ENCODE measurements at places on chromosomes 16 and 17.

DNA sequence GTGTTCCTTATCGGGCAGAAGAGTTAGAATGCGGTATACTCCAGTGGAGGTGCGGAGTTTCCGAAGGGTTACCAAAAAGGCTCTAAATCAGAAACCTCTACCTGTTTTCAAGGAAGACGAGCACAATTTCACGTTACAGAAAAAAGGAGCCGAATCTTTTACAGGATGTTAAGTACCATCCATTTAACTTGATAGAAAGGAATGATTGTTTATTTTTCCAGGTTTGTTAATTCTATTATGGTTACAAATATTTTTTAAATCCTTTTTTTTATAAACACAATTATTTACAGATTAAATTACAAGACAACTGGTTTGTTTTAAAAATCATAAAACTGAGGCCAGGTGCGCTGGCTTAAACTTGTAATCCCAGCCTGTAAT is 18.2 kb downstream of the ZNF213 start:
- DNase-seq, result no peak

DNA sequence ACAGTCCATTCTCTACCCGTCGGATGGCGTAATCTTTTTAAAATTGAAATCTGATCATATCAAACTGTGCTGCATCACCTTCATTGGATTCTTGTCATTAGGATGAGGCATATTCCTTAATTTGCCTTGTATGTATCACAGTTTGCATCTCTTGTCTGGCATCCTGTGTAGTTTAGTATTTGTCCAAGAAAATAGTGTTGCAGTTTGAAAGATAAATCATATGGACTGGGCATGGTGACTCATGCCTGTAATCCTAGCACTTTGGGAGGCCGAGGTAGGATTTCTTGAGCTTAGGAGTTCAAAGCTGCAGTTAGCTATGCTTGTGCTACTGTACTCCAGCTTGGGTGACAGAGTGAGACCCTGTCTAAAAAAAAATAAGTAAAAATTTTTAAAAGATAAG is 5.8 kb upstream of the RSL1D1 start:
- DNase-seq, result no peak

DNA sequence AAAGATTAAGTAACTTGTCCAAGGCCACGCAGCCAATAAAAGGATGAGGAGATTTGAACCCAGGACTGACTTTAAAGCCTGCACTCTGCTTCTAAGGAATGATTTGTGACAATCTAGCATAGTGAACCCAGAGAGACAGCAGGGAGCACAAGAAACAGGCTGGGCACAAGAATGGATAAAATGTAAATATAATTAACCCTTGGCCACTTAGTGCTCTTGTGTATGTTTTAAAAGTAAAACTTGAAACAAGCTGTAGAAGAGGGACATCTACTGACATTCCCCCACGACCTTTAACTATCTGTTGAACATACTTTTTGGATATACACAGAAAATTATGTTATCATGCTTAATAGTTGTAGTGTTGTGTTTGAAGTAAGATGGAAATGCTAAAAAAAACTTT is 141.9 kb upstream of the PMFBP1 start:
- no peak for DNase-seq

- no peak for DNase-seq
These were observed 111.9 kb downstream of the CNTNAP4 start for GRCh38 chr16:76389126-76389525.

DNA sequence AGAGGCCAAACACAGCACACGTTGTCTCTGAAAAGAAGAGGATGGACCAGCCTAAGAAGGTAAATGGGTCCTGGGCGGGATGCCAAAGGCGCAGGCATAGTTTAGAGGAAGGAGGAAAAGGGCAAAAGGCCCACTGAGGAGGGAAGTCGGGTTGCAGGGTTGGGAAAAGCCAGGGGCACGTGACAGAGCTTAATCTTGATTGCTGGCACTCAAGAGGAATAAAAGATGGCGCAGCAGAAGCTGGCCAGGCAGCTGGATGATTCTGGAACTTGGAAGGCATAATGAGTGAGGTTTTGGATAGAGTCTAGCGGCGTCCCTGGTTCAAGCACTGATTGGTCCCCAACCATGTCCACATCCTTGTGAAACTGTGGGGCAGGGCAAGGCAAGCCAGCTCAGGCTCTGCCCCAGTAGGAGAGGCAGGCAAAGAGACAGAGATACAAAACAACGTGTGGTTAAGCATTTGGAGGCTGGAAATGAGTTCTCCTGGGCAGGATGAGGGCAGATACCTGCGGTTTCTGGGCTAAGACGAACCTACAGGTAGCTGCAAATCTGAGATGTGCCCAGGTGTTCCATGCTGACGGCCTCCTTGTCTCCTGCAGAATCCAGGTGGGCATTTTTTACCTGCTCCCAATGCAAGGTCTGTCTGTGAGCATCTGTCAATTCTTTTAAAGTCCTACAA is 52.7 kb upstream of the CIBAR2 start:
- DNase-seq, result no peak

GRCh38 chr17:46818929-46819859 is 702 bp upstream of the WNT3 start:
- no peak for DNase-seq

GRCh38 chr16:81485824-81486539 is 41.4 kb downstream of the CMIP start:
- no peak for DNase-seq

DNA sequence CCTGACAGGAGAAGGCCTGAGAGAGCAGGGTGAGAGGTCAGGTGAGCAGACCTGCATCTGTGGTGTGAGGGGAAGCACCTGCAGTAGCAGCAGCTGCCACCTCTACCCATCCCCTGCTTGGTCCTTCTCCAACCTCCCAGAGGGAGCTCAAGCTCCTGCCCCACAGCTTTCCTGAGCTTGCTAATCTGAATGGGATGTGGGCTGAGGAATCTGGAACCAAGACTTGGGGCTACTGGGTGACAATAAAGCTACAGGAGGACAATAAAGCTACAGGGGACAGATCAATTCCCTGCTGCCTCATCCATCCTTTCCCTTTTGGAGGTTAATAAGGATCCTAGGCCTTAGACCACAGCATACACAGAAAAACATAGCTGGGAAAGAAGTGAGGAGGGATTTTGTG is 4.9 kb upstream of the TBX4 start:
- DNase-seq, result no peak

DNA sequence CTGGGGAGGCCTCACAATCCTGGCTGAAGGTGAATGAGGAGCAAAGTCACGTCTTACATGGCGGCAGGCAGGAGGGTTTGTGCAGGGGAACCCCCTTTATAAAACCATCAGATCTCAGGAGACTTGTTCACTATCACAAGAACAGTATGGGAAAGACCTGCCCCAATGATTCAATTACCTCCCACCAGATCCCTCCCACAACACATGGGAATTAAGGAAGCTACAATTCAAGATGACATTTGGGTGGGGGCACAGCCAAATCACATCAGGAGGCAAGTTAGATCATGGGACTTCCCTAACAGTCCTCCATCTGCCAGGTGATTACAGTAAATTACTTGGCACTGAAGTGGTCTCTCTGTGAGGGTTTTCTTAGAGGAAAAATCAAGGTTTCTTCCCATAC is 5.3 kb downstream of the TMEM114 start:
- DNase-seq, result no peak

GRCh38 chr17:82944990-82945389 is 105.2 kb upstream of the ZNF750 start:
- DNase-seq, result no peak

DNA sequence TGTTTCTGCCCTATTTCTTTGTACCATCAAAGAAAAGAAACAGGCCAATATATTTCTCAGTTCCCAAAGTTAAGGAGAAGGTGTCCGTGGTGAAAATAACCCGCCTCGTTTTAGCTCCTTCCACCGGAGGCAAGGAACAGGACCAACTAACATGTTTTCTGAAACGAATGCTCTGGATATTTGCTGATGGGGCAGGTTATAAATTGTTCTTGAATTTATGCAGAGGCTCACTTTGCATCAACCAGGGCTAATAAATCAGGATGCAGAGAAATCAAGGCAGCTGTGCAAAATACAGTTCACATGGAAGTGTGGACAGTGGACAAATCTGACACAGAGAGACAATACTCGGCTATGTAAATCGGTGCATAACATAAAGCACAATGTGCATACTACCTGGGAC is 189.8 kb downstream of the GRIN2A start:
- DNase-seq, result no peak

DNA sequence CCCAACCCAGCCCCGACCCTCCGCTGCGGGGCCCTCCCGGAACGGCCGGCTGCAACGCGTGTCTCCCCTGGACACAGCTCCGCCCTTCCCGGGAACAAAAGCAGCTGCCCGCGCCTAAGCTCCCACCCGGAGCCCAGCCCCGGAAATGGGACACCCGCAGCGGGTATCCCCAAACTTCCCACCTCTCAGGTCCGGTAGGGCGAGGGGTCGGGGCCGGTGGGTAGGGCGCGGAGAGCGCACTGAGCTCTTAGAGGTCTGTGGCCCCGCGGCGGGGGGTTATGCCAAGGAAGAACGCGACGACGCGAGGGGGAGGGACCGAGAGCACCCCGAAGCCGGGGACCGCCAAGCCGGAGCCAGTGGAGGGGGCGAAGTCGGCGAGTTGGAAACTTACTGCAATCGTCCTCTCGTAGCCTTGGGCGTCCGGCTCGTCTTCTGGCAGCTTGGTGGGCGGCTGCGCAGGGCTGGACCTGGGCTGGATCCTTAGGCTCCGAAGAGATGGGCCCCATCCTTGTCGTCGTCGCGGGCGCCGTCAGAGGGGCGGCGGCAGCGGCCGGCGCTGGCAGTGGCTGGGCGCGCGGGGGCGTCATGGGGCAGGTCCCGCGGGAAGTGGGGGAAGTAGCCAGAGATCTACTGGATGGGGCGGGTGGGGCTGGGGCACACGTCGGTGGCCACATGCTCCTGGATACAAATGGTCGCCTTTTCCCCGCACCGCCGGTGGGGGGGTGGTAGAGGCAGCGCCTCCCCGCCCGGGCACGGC is 6.9 kb downstream of the USP6 start:
- no peak for DNase-seq

DNA sequence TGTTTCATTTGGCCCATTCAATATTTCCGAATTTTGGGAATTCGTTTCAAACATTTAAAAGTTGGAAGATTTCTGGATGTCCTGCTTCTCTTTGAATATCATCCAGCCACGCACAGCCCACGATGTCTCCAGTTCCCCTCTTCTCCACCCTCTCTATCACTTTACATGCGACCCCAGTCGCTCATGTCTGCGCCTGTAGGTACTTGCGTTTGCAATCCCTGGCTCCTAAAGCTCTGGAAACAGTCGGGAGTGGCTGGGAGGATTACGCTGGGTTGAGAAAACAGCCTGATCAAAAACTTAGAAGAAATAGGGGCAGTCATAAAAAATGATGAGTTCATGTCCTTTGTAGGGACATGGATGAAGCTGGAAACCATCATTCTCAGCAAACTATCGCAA is 1.5 kb upstream of the SBK1 start:
- no peak for DNase-seq

DNA sequence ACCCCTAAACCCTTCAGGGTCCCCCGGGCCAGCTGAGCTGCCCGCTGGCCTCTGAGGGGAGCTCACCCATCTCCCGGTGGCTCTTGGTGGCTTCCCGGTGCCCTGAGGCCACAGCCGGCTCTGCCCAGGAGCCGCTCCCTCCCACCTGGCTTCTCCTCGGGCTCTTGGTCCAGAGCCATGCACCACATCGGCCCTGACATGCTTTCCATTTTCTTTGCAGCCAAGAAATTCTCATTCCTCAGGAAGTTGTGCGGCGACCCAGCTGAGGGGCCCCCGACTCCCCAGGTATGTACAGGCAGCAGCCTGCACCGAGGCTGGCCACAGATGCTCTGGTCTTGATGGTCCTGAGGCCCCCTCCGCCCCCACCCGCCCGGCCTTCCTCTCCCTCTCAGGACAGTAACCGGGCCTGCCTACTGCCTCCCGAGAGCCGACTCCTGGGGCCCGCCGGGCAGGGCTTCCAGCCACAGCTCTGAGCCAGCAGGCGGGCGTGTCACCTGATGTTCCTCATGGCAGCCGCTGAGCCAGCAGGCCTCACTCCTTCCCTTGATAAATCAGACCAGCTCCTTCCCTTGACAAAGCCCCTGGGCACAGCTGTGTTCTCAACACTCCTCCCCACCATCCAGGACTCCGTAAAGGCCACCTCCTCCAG is 28.4 kb upstream of the ZFPM1 start:
- no peak for DNase-seq

DNA sequence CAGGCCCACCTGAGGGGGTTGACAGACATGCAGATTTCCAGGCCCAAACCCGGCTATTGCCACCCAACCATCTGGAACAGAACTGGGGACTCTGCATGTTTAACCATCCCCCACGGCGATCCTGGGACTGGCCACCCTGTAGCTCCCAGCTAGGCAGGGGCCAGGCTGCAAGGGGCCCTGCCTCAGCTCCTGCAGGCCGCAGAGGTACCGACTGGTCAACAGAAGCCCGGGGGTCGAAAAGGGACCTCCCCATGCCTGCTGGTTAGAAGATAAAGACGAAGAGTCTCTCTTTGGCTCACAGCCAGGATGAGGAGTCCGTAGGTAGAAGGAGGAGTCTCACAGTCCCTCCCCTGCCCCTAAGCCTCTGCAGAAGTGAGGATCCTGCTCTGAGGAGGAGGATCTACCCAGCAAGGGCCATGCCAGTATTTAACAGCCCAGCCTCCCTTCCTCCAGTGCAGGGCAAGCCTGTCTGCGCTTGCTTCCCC is 223.4 kb upstream of the TNRC6C start:
- no peak for DNase-seq

GRCh38 chr16:68739964-68740627 is 3.0 kb downstream of the CDH1 start:
- no peak for DNase-seq

DNA sequence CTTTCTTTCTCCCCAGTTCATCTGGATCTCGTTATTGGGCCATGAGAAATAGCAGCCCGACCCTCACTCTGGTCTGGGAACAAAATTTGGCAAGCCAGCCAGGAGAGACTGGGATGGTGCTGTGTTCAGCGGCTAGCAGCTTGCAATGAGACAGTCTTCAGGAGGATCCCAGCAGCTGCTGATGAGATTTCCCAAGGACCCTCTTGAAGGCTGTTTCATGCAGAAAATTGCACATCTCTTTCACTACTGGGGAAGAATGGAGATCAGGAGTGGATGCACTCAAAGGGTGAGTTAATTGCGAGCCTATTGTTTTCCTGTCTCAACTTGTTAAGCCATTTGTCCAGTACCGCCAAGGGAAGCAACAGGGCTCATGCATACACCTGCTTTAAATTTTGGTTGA is 5.5 kb upstream of the COIL start:
- DNase-seq, result no peak

DNA sequence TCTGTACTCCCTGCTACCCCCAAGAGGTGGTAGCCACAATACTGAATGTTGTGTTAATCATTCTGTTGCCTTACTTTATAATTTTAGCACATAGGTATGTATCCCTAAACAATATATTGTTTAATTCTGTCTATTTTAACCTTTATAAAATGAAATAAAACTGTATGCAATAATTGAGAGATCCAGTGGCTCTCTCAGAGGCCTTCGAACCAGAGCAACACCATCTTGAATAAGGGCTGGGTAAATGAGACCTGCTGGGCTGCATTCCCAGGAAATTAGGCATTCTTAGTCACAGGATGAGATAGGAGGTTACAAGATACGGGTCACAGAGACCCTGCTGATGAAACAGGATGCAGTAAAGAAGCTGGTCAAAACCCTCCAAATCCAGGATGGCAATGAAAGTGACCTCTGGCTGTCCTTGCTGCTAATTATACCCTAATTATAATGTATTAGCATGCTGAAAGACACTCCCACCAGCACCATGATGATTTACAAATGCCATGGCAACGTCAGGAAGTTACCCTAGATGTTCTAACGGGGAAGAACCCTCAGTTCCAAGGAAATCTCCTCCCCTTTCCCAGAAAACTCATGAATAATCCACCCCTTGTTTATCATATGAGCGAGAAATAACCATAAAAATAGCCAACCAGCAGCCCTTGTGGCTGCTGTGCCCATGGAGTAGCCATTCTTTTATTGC is 2.0 kb upstream of the CANT1 start:
- no peak for DNase-seq

- no peak for DNase-seq
These were observed 56.4 kb upstream of the NLRP1 start for GRCh38 chr17:5640726-5641125.
